Islet precursor cell (in vitro differentiated cells): ENCODE measurements at places on chromosomes 5 and 9.
A peak's percentile ranks its signal among the peaks of the same experiment; 100 is the strongest.

DNA sequence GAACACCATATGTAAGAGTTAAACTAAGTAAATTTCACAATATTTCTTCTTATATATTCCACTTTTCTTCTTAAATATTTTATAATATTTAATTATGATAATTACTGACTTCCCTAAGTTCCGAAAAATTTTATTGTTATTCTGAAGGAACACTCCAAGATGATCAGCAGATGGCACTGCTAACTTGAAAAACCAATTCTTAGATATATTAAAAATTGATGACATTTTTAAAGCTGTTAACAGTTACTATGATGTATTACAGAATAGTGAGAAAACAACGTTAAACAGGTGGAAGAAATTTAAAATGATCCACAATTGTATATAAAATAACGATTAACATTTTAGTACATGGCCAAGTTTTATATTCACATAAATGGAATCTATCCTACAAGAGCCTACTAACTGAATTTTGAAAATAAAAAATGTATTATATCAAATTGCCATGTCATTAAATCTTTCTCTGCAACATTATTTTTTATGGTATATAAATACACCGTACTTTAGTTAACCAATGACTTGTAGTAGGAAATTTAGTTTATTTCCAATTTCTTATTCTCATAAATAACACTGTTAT, 30.1 kb upstream of the MUSK start:
- DNase-seq: no peak

DNA sequence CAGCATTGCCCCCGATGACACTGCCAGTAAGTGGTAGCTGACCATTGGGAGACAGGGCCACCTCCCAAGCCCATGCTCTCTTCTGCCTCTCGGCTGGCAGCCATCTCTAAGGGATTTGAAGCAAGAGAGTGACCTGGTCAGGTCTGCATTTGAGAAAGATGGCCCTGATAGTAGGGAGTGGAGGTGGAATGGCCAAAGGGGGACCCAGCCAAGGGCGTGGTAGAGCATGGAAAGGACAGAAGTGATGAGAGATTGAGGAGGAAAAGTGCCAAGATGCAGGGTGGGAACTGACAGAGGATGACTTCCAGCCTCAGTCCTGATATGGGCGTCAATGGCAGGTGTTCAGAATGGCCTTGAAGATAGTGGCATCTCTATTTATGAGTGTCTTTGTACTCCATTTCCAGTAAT, 9.0 kb downstream of the ABL1 start:
- DNase-seq: peak; percentile 37

GRCh38 chr5:107302441-107302840, 368.3 kb downstream of the EFNA5 start:
- DNase-seq: no peak

- no peak for DNase-seq
Observed at GRCh38 chr5:154997746-154998145, 15.8 kb upstream of the KIF4B start.

DNA sequence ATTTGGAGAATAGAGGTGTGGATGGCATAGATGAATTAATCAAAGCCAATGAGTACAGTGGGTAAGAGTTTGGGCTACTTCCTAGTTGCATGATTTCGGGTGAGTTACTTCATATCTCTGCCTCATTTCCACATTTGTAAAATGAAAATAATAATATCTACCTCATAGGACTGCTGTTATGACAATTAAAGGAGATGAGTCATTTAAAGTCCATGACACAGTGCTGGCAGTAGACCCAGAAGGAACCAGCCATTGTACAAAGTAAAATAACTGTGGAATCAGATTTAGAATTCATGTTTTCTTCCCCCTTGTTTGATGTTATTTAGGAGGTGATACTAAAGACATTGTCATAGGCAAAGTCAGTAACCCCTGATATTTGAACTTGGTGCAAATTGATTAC, 139.5 kb upstream of the SLC27A6 start:
- no peak for DNase-seq

DNA sequence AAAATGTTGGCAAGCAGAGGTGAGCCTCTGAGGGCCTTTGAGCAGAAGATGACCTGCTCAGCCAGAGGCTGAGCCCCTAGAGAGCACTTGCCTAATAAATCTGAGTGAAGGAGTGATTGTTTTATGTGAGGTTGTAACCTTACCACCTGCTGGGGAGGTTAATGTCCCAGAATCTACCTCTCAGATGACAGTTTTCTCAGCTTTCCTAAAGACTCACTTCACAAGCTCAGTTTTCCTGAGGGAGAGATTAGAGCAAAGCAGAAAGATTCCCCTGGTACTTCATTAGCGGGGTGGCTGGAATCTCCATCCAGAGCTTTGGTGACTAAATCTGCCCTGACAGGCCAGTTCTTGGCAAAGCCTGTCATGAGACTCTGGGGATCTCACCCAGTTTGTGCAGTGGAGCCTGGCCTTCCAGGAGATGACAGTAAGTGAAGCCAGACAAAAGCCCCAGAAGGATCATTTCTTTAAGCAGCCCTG, 48.8 kb upstream of the GALNT10 start:
- DNase-seq: no peak
